Activated naive CD4-positive, alpha-beta T cell treated with Interleukin-2 at 50 U/mL for 16 hours (primary cell): ENCODE measurements at places on chromosomes 16 and 17.
A peak's percentile ranks its signal among the peaks of the same experiment; 100 is the strongest.

DNA sequence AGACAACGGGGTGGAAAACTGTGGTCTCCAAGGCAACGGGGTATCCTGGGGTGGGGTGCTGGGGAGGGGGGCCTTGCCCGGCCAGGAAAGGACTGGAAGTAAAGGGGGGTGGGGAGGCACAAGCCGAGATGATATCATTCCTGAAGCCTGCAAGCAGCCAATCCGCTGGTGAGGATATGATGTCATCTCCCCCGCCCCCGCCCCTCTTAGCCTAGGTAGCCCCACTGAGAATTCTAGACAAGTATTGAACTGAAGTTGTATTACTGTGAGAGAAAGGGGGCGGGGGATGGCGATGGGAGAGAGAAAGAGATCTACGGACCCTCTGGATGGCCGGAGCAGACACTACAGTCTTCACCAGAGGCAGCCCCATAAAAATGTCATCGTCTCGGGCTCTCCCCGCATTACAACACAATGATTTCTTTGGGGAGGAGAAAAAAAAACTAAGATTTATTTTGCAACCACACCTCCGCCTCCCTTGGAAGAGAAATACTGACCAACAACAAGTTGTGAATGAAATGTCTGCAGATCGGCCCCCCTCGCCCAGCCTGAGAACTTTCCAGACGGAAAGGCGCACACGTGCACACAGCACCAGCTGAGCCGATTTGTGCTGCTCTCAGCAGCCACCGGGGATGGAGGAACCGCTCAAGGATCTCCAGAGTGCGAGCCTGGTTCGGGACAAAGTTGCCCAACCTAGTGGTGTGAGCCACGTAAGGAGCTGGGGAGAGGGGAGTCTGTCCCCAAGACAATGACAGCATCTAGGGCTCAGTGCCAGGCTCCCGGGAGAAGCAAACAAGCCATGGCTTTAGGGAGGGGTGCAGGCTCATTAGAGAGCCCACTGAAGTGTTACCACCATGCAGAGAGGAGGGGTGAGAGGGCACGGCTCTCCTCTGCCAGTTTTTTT lies 222.1 kb downstream of the SOX9 start:
- no peak for DNase-seq

DNA sequence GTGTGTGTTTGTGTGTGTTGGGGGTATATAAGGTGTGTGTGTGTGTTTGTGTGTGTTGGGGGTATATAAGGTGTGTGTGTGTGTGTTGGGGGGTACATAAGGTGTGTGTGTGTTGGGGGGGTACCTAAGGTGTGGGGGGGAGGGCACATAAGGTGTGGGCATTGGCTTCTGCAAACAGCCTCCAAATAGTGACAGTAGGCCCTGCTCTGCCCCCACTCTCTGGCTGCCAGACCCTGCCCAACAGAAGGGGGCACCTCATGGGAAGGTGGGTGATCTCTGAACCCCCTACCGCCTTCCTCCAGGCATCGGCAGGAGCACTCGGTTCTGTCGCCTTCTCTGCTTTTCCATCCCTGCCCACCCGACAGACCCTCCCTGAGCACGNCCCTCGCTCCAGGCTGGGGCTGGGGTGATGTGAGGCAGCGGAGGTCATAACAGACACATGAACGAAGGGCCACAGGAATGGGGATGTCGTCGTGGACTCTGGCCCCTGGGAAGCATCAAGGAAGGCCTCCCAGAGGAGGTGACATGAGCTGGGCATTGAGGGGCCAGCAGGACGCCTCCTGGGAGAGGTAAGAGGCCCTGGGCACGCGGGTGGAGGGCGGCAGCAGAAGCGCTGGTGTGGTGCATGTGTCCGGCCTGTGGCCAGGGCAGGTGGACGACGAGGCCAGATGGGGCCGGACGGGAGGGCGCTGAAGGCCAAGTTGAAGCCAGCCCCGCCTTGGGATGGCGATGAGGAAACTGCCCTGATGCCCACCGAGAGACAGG lies 136.6 kb upstream of the RPH3AL start:
- no peak for DNase-seq

- no peak for DNase-seq
These were observed 305.2 kb upstream of the IRX3 start for GRCh38 chr16:54591816-54592246.

DNA sequence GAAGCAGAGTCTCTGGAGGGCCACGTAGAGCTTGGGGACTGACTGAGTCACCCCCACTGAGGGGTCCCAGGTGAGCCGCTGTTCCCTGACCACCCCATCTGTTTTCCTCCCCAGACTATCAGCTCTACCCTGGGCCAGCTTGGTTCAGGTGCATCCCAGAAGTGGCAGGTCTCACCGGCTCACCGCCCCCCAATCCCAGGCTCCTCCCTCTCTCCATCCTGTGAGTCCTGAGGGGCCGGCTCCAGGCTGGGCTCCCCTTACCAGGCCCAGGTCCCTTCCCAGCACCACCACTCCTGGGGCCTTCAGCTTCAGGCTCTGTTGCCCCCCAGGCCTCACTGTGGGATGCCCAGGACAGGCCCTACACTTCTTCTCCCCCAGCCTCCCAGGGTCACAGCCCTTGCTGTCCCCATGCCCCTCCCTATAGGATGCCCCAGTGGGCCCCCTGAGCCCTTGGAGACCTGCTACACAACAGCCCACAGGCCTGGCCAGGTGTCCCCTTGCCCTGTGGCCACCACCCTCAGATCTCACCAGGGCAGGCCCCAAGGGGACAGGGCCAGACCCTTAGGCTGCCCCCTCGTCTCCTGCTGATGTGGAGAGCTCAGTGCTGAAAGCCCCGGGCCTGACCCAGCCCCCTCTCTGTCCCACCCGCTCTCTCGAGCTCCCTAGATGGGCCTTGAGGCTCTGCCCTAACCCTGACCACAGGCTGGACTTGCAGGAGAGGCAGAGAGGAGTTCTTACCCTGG lies 40.4 kb downstream of the TNFRSF13B start:
- no peak for DNase-seq

DNA sequence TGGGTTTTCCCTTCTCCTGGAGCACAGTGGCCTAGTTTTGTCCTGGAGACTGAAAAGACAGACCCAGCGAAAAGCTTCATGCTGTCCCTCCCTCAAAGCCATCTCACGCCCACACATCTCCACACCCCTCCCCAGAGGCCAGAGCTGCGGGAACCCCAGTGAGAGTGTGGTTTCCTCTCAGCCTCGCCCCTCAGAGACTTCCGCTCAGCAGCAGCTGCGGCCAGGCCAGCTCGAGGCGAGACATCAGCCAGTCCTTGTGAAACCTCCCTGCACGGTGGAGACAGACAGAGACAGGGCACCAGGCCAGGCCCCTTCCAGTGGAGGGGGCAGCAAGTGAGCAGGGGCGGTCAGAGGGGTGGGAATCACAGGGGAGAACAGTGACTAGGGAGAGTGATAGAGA lies 77.0 kb upstream of the TNRC6C start:
- DNase-seq, result peak; percentile 65

GRCh38 chr17:32266051-32266388 lies 388 bp downstream of the RHBDL3 start:
- DNase-seq, result no peak
